Esophagus squamous epithelium (tissue), 5 donors: ENCODE measurements at places on chromosomes 1 and 21.

DNA sequence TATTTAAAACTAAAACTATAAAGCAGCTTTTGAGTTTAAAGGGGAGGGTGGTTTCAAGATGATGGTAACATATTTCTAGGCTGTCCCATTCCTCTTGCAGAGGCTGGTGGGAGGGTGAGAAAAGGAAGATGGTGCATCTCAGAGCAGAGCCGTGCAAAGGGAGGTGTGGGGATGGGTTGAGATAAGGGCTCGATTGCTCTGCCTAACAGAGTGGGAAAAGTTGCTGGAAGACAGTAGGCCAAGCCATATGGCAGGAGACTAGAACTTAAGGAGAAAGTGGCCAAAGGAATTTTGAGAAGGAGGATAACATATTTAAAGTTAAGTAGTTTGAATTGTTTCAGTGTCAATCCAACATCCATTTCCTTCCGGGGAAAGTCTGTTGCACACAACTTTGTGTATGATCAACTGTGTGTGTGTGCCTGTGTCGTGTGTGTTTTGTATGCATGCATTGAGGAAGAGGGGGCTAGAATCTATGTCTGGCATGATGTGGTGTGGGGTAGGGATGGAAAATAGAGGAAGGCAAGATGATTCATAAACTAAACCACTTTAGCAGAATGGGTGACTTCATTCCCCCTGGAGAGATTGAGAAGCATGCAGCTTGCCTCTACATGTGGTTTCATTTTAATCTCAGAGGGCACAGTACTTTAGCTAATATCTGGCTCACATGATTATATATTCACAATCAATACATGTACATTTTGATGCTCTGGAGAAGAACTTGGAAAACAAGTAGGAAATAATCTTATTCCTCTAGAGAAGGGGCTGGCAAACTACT is 145.0 kb upstream of the DNAH14 start:
- no peak for DNase-seq

GRCh38 chr1:92964998-92965397 is 3.7 kb upstream of the DIPK1A start:
- DNase-seq, result no peak

- DNase-seq, result no peak
Observed at GRCh38 chr21:36705679-36706481, 7.0 kb downstream of the SIM2 start.

DNA sequence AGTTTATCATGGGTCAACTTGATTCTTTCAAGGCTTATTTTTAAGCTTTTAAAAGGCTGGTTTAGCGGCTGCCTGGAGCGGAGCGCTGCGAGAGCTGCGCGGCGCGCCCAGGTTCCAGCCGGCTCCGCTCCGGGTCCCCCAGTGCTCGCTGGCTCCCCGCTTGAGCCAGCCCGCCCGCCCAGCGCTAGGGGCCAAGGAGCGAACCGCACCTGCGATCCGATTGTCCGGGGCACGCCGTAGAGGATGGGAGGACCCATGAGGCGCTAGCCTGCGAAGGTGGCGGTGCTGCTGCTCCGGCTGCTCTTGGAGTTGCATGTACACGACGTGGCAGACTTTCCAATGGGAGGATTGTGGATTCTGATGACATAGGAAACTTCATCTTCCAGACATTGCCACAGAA is 9.9 kb upstream of the CFHR4 start:
- DNase-seq, result no peak

DNA sequence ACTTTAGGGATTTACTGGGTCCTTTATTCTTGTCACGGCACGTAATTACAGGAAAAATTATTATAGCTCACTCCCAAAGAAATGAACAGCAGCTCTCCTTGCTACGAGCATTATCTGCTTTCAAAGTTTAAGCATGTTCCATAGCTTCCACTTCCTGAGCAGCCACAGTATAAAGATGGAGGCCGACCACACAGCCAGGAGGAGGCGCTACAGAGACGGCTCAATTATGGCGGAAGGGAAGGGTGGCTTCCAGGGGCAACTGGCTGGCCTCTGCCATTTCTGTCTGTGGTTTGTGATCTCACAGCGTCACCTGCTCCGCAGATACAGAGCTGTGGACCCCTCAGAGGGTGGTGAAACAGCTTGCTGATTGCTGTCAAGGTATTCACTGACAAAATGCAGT is 212.3 kb upstream of the GREM2 start:
- no peak for DNase-seq

GRCh38 chr1:217066794-217067193 is 343.6 kb upstream of the ESRRG start:
- no peak for DNase-seq

- no peak for DNase-seq
Observed at GRCh38 chr1:11458811-11459275, 20.1 kb upstream of the DISP3 start.

DNA sequence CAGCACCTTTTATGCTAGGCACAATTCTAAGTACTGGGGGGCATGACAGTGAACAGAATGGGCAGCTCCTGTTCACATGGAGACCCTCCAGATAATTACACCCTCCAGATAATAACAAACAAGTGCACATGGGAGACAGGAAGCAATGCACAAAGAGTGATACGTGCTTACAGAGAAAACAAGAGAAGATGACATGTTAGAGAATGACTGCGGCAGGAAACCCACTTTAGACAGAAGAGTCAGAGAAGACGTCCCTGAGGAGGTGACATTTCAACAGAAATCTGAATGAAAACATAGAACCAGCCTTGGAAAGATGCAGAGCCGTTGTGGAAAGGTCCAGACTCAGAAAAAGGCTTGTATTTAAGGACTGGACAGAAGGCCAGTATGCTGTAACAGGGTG is 54.7 kb upstream of the ARTN start:
- DNase-seq, result no peak

GRCh38 chr1:234897754-234898454 is 230.7 kb downstream of the TOMM20 start:
- DNase-seq, result no peak

DNA sequence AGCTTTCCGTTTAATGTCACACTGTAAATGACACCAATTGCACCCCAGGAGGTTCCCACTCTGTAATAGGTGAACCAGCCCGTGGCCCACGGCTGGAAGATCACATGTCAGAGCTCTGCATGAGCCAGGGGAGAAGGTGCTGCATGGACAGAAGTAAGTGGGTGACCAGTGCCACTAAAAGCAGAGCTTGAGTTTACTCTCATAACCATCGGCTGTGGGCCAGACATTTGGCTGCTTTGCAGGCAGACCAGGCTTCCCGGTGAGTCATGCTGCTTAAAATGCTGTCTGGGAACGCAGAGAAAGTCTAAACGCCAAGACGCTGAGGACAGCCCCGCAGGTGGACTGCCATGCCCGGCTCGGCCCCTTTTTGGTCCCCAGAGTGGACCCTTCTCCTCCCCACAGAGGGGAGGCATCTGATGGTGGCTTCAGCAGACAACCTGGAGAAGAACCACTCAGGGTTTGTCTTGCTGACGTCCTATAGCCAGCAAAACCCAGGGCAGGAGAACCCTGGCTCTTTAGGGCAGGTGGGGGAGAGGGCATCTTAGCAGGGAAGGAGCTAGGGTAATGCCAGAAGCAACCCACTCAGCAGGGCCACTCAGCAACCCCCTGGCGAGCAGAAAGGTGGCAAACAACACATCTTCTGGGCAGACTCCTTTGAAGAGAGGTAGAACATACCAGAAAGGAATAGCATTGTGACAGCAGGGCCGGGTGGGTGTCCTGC is 7.3 kb downstream of the KIAA2013 start:
- DNase-seq, result no peak

GRCh38 chr1:201404722-201405483 is 5.8 kb upstream of the LAD1 start:
- no peak for DNase-seq

DNA sequence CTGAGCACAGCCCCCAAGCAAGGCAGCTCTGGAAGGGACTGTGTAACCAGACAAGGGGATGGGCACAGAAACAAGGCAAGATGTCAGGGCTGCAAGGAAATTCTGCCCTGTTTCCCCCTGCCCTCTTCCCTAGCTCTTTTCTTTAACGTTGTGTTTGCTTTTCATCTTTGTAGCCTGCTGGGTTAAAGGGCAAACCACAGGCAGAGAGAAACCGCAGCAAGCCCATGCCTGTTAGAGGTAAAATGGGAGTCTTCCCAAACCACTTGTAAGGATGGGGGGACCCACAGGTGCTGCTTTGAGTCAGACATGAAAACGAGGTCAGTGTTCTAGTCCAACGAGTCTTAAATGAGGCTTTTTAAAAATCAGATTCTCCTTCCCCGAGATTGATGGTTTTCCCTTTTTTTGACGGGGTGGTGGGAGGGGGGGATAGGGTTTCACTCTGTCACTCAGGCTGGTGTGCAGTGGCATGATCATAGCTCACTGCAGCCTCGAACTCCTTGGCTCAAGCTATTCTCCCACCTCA is 13.3 kb downstream of the TGFBR3 start:
- DNase-seq, result no peak

- no peak for DNase-seq
Observed at GRCh38 chr1:68093737-68094136, 43.3 kb upstream of the DIRAS3 start.

DNA sequence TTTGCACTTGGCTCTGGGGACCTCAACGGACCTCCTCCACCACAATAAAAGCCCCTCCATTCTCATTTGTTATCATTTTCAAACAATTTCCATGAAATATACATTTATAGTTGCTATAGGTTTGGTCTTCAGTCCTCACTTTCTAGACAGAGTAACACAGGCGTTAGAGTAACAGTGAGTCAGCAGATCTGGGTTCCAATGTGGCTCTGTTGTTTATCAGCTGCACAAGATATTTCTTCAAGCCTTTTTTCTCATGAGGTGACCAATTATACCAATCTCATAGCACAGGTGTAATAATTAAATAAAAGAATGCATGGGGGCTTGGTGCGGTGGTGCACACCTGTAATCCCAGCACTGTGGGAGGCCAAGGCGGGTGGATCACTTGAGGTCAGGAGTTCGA is 32.8 kb upstream of the PSMB2 start:
- no peak for DNase-seq

DNA sequence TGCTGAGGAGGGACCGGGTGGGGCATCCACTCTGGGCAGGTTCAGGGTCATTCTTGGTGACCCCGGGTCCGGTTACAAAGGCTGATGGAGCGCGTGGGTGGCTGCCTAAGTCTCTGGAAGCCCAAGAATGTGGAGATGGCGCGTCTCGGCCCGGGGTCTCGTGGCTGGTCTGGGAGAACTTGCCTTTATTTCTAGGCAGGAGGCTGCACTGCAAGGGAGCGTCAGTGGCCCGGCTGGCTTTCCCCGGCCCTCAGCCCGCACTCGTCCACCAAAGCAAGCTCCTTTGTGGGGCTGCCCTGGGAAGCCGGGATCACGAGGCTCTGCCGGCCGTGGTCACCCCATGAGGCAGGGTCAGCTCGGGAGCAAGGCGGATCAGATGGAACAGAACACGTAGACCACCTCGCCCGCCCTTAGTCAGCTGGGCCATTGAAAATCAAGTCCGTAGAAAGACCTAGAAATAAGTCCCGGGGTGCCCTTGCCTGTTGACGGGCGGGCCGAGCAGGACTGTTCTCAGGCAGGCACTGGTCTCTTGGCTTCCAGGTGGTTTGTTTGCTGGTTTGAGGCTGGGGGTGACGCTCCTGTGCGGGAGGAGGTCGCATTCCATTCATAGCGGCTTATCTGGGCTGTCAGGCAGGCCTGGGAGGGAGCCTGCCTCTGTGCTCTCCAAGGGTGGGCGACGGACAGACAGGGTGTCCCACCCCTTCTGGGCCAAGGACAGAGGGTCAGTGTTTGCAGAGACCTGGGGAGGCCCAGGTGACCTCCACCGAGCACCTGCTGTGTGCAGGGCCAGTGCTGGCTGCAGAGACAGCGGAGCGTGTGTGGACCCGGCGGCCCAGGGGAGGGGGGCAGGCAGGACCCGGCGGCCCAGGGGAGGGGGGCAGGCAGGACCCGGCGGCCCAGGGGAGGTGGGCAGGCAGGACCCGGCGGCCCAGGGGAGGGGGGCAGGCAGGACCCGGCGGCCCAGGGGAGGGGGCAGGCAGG is 25.8 kb downstream of the COL18A1 start:
- DNase-seq, result no peak

- no peak for DNase-seq
Observed at GRCh38 chr1:30518696-30519095, 204.7 kb downstream of the MATN1 start.

- DNase-seq, result no peak
Observed at GRCh38 chr21:33080776-33081175, 10.8 kb downstream of the OLIG1 start.

DNA sequence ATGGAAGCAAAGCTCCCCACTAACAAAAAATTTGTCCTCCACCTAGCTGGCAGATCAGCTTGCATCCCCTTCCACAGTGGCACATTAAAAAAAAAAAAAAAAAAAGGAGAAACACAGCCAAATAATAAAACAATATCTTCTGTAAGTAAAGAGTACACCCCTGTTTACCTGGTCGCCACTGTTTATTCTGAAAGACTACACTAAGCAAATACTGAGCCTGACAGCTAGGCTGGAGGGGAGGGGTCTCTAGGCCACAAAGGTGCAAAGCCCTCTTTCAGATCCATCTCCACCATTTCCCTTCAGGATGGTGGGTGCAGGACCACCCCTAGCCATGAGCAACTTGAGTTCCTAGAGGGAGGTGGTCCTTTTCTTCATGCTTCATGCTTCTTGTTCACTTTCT is 22.8 kb upstream of the SLC45A3 start:
- DNase-seq, result no peak

- DNase-seq, result no peak
Observed at GRCh38 chr1:71656902-71657301, 576.1 kb upstream of the ZRANB2 start.

DNA sequence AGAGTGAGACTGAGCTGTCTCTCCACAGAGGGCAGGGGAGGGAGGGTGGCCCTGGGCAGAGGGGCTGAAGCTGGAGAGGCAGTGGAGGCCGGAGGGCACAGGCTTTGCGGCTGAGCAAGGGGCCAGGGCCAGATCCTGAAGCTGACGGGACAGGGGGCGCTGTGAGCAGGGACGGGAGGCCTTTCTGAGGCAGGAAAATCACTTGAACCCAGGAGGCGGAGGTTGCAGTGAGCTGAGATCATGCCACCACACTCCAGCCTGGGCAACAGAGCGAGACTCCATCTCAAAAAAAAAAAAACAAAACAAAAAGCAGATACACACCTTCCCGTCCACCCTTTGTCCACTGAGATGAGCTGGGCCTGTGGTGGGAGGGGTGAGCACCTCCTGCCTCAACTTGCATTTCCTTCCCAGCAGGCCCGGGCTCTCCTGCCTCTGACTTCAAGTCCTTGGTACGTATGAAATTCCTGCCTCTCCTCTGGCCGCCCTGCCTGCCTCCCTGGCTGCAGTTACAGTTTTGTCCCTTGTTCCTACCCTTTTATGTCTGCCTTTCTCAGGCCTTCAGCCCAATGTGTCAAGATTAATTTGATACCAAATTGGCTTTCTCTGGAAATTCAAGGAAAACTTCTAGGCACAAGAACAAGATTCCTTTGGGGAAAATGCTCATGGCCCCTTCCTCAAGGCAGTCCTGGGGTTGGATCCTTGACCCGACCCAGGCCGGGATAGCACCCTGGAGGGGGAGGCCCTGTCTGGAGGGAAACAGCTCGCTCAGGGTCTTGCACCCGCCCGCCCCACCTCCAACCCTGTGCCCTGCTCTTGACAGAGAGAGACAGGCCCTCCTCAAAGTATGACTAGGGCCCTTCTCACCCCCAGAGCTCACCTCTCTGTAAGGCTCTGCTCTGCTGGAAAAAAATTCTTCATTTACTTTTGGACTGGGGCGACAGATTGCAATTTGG is 11.2 kb upstream of the ADAMTSL4 start:
- no peak for DNase-seq

GRCh38 chr1:66758241-66758755 is 6.0 kb downstream of the DYNLT5 start:
- DNase-seq, result no peak
